ENCODE measurements at places on chromosomes 1 and 21. TPM values are rescaled to one million over a fixed set of nuclear protein-coding genes. Genes with fewer than 3 reads are reported as not detected.

Gene TNNT2
- total RNA-seq: 7.3 TPM

Gene CSF3R
- 1.3 TPM for total RNA-seq

Gene H6PD
- total RNA-seq: 13.0 TPM

Gene TSPAN2
- total RNA-seq: 6.9 TPM

Gene KCNE2
- not detected for total RNA-seq

GRCh38 chr1:229378586-229379367 lies 35.9 kb upstream of the CCSAP start:
- no peak overlapping the region for H3K4me3 ChIP-seq
- no peak for DNase-seq
- H3K4me1 ChIP-seq: no peaks in the 10 kb centered on the region

DNA sequence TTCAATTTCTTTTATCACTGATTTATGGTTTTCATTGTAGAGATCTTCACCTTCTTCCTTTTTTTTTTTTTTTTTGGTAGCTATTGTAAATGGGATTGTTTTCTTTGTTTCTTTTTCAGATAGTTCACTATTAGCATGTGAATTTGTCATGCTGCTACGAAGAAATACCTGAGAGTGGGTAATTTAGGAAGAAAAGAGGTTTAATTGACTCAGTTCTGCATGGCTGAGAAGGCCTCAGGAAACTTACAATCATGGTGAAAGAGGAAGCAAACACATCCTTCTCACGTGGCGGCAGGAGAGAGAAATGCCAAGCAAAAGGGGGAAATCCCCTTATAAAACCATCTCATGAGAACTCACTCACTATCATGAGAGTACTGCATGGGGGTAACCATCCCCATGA lies 66.4 kb downstream of the DAB1 start:
- H3K27ac ChIP-seq: no peak overlapping the region
- H3K4me3 ChIP-seq: no peak overlapping the region
- H3K4me1 ChIP-seq: no peaks in the 10 kb centered on the region
- DNase-seq: no peak
- H3K36me3 ChIP-seq: no peaks in the 10 kb centered on the region
- no peaks in the 10 kb centered on the region for H3K27me3 ChIP-seq

- H3K27me3 ChIP-seq: no peaks in the 10 kb centered on the region
- no peak overlapping the region for H3K4me3 ChIP-seq
- no peak for DNase-seq
- no peak overlapping the region for H3K27ac ChIP-seq
Measured at GRCh38 chr1:165411396-165411795, 33.5 kb downstream of the RXRG start.

- DNase-seq: no peak
- no peak overlapping the region for H3K4me3 ChIP-seq
- H3K36me3 ChIP-seq: no peaks in the 10 kb centered on the region
- H3K27me3 ChIP-seq: no peaks in the 10 kb centered on the region
- peaks cover 8% of the 10 kb centered on the region for H3K4me1 ChIP-seq
Measured at GRCh38 chr1:155092641-155093040, 14.0 kb downstream of the EFNA3 start.

DNA sequence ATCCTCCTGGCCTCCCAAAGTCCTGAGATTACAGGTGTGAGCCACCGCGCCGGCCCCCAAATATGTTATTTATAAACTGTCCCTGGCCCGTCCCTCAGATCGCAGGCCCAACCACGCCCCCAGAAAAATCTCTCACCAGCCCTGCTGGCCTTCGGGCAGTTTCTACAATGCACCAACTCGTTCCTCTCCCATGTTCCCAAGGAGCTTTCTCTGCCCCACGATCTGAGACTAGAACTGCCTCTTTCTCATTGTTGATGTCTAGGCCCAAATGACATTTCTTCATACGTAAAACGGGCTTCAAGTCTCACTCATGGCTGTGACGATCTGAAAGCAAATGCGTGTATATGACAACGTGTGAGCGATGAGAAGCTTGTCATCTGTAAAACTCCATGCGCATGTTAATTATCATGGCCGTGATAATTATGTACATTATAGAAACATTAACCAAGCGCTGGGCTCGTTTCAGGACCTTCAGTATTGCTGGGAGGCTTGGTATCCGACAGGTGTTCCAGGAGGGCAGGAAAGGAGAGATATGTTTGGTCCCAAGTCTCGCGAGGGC lies 748 bp upstream of the NIPAL3 start:
- H3K4me1 ChIP-seq: peaks cover 15% of the 10 kb centered on the region
- H3K36me3 ChIP-seq: no peaks in the 10 kb centered on the region
- DNase-seq: no peak
- H3K27me3 ChIP-seq: no peaks in the 10 kb centered on the region
- H3K4me3 ChIP-seq: no peak overlapping the region

DNA sequence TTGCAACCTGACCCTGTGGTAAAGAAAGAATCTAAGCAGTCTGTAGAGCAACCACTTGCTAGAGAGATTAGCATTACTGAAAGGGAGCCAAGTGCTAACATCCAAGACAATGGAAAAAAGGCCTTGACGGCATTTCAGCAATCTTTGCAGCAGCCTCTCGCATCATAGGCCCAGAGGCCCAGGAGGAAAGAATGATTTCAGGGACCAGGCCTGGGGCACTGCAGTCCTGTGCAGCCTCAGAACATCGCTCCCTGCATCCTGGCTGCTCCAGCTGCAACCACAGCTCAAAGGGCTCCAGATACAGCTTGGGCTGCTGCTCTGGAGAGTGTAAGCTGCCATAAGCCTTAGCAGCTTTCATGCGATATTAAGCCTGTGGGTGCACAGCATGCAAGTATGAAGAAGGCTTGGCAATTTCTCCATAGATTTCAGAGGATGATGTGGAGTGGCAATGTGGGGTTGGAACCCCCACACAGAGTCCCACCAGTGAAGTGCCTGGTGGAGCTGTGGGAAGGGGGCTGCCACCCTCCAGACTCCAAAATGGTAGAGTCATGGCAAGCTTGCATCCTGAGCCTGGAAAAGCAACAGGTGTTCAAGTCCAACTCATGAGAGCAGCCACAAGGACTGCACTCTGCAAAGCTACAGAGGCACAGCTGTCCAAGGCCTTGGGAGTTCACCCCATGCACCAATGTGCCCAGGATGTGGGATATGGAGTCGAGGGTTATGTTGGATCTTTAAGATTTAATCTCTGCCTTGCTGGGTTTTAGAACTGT lies 110.6 kb upstream of the HMGB4 start:
- H3K4me1 ChIP-seq: no peaks in the 10 kb centered on the region
- no peak for DNase-seq
- H3K36me3 ChIP-seq: no peaks in the 10 kb centered on the region
- no peak overlapping the region for H3K27ac ChIP-seq

DNA sequence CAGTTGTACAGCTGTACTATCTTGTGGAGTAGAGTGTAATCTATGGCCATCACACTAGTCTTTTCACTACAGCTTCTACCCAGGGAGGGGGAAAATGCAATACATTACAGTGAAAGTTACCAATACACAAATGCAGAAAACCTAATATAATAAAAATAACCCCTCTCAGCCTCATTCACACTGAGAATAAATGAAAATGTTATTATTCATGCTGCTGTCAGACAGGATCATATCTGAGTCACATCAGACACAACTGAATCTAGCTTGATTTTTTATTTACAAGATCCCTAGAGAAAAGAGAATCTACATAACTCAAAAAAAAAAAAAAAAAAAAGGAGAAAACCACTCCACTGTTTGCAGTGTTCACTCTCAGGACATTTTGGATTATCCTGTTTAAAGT lies 293.9 kb upstream of the ESRRG start:
- no peaks in the 10 kb centered on the region for H3K27me3 ChIP-seq
- no peaks in the 10 kb centered on the region for H3K36me3 ChIP-seq
- H3K4me3 ChIP-seq: no peak overlapping the region
- H3K27ac ChIP-seq: no peak overlapping the region
- H3K4me1 ChIP-seq: no peaks in the 10 kb centered on the region
- no peak for DNase-seq

DNA sequence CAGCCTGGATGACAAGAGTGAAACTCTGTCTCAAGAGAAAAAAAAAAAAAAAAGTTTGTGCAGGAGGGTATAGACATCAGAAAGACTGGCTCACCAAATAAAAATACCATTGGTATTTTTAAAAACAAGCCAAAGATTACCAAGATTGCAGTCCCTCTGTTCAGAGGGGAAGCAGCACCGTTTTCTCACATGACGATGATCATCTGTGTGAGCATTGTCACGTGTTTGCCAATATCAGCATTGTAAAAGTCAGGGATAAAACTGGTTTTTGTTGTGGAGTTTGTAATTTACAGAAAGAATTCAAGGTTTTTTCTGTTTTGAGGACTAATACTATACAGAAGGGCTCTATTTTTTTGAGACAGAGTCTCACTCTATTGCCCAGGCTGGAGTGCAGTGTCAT lies 26.5 kb downstream of the ZNF362 start:
- DNase-seq: no peak
- H3K36me3 ChIP-seq: no peaks in the 10 kb centered on the region
- no peaks in the 10 kb centered on the region for H3K27me3 ChIP-seq
- no peak overlapping the region for H3K27ac ChIP-seq
- no peak overlapping the region for H3K4me3 ChIP-seq

DNA sequence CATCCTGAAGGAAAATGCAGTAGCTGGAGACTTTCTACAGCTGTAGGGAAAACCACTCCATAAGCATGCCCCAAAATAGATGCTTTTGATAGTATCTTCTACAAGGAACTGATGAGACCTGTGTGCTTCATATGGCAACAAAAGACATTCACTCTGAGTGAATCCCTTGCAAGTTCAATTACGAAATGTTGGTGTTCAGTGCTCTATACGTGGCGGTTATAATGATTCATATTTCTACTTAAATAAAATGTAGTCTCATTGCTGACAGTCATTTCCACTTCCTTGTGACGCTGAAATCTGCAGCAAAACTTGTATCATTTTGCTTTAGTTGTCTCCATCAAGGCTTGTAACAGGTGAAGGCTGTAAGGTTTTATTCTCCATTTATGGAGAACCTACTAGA lies 20.6 kb downstream of the TOR1AIP2 start:
- no peak overlapping the region for H3K27ac ChIP-seq
- no peak for DNase-seq
- no peaks in the 10 kb centered on the region for H3K27me3 ChIP-seq
- no peak overlapping the region for H3K4me3 ChIP-seq
- H3K36me3 ChIP-seq: no peaks in the 10 kb centered on the region

DNA sequence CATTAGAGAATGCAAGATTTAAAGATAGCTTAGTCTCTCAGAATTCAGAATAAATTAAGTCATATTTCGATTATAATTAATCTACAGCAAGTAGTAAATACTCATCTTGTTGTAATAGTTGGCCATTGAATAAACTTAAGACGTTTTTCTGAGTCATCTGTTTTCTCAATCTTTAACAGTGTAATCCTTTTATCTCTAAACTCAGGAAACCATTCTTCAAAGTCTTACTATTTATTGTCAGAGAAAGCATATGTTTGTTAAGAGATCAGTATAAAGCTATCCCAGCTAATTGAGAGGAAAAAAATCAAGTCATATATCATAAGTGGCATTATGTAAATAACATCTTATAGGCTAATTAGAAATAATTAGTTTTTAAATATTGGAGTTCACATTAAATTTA lies 201.2 kb upstream of the ADAMTS5 start:
- no peak overlapping the region for H3K27ac ChIP-seq
- DNase-seq: no peak
- no peaks in the 10 kb centered on the region for H3K27me3 ChIP-seq
- H3K4me3 ChIP-seq: no peak overlapping the region

DNA sequence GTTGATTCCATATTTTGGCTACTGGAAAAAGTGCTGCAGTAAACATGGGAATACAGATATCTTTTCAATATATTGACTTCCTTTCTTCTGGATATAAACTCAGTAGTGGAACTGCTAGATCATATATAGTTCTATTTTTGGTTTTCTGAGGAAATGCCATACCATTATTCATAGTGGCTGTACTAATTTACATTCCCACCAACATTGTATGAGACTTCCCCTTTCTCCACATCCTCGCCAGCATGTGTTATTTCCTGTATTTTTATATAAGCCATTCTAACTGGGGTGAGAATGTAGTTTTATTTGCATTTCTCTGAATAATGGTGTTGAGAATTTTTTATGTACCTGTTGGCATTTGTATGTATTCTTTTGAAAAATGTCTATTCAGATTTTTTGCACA lies 385.2 kb downstream of the NUF2 start:
- H3K4me1 ChIP-seq: no peaks in the 10 kb centered on the region
- no peaks in the 10 kb centered on the region for H3K27me3 ChIP-seq
- no peak overlapping the region for H3K4me3 ChIP-seq
- no peak overlapping the region for H3K27ac ChIP-seq
- no peak for DNase-seq

DNA sequence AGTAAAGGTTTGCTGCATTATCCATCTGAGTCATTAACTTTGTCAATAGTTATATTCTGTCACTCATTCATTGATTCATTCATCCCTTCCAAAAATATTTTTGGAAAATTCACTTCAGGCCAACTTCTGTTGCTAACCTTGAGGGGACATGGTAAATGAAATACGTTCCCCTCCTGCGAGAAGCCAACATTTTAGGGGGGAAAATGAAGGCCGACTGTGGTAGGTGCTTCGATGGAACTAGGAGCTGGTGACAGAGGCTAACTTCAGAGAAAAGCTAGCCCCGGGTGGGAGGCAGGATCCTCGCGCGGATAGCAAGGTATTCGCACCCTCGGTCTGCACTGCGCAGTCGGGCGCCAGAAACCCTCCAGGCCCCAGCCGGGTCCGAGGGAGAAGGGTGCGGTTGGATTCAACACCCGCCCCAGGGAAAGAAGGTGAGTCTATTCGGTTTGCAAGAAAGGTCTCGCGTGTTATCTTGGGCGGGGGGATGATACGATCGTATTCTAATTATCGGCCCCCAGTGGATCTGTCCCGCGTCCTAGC lies 646 bp upstream of the RRP15 start:
- no peaks in the 10 kb centered on the region for H3K36me3 ChIP-seq
- peaks cover 9% of the 10 kb centered on the region for H3K4me1 ChIP-seq
- no peak for DNase-seq

GRCh38 chr1:109629372-109630030 lies 9.9 kb downstream of the AMPD2 start:
- H3K4me1 ChIP-seq: no peaks in the 10 kb centered on the region
- DNase-seq: no peak
- no peaks in the 10 kb centered on the region for H3K36me3 ChIP-seq
- no peaks in the 10 kb centered on the region for H3K27me3 ChIP-seq
- no peak overlapping the region for H3K27ac ChIP-seq

Data from Caco-2 (cell line).